ENCODE measurements at places on chromosomes 16 and 17.

GRCh38 chr16:2328428-2328827, 12.1 kb downstream of the ABCA3 start:
- DNase-seq = no peak

- DNase-seq = no peak
Observed at GRCh38 chr17:82519971-82520903, 705 bp downstream of the FOXK2 start.

GRCh38 chr17:49280061-49280460, 49.5 kb upstream of the PHOSPHO1 start:
- no peak for DNase-seq

DNA sequence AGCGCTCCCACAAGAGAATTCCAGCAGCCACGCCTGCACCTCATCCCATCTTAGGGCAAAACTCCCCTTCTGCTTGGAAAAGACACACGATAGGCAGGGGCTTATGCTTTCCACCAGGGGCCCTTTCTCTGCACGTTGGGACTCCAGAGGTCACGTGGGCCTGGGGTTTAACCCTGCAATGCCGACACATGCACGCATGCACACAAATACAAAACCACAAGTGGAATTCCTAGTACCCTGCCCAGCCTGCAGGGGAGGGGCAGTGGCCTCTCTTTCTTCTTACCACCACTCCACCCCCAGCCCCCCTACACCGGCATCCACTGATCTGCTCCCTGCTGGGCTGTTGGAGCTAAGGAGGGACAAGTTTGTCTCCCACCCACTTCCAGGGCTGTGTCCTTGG, 16.8 kb upstream of the CCDC182 start:
- DNase-seq = no peak

GRCh38 chr16:86308514-86308913, 201.8 kb upstream of the FOXF1 start:
- DNase-seq = no peak

DNA sequence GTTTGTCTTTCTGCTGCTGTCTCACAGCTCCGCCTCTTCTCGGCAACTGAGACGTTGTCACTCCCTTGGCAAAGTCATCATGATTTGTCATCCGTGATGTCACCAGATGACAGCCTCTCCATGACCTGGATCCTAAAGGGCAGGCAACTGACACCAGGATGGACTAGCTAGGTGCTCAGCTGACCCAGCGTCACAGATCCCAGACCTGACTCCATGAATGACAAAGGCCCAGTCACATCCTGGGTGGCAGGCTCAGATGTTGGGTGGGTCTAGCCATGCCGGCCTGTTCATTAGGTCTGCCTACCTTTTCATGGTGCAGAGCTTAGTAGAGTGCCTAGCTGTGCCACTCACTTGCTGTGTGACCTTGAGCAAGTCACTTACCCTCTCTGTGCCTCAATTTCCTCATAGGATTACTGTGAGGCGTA, 3.8 kb upstream of the TMEM238L start:
- DNase-seq = no peak

- DNase-seq = no peak
Observed at GRCh38 chr16:72537664-72538063, 365.7 kb upstream of the PMFBP1 start.

Data from activated CD8-positive, alpha-beta memory T cell treated with anti-CD3 and anti-CD28 coated beads for 1 hour (primary cell).